ENCODE measurements at places on chromosomes 4 and X. TPM values are rescaled to one million over a fixed set of nuclear protein-coding genes. Genes with fewer than 3 reads are reported as not detected.

HSPA4L gene
- 27.0 TPM for total RNA-seq

CFAP99 gene
- total RNA-seq = not detected

XAGE1A gene
- total RNA-seq = not detected

CCDC149 gene
- total RNA-seq = 2.0 TPM

DGKK gene
- total RNA-seq = not detected

ETDB gene
- total RNA-seq = not detected

SGCB gene
- total RNA-seq = 12.4 TPM

Measured in NCI-H460 (cell line).